ENCODE measurements at places on chromosomes 4 and X.
A peak's percentile ranks its signal among the peaks of the same experiment; 100 is the strongest.

- no peak for DNase-seq
These were observed 45.7 kb downstream of the KDM6A start for GRCh38 chrX:44918722-44919121.

- no peak for DNase-seq
These were observed 104.7 kb upstream of the MID1 start for GRCh38 chrX:10725071-10725470.

DNA sequence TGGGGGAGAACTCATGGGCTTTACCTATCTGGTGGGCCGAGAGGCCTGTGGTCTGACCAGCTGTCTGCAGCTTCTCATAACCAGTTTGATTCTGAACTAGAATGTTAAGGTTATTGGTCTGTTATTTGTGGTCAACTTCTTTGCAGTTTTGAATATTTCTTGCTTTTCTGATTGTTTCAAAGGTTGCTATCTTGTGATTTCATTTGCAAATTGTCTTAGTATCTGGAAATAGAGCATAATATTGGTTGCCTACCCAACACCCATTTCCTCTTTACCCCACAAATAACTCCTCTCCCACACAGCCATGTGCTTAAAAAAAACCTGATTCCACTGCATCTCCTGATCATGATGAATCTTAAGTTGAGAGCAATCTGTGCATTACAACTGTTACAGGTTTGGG is 39.1 kb upstream of the BMP2K start:
- no peak for DNase-seq

- DNase-seq: no peak
These were observed 48.1 kb upstream of the TLR3 start for GRCh38 chr4:186020793-186021407.

- peak; percentile 50 for DNase-seq
These were observed 24.3 kb upstream of the GPRIN3 start for GRCh38 chr4:89331686-89332544.

GRCh38 chr4:115054836-115055235 is 58.6 kb downstream of the NDST4 start:
- DNase-seq: no peak

DNA sequence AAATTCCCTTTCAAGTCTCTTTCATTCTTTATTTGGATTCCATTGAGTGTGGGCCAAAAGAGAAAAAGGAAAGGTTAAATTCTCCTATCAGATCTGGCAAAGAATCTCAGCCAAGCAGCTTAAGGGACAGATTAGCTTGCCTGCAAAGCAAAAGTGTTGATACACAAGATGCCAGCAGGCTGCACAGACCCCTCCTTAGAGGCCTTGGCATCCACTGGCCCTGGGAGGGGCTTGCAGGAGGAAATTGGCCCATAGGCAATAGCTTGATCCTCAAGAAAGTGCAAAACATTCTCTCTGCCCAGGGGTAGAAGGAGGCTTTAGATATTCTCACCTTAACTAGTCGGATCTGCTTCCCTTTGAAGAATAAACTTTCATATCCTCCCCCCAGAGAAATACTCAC is 300.4 kb upstream of the CPEB2 start:
- no peak for DNase-seq

DNA sequence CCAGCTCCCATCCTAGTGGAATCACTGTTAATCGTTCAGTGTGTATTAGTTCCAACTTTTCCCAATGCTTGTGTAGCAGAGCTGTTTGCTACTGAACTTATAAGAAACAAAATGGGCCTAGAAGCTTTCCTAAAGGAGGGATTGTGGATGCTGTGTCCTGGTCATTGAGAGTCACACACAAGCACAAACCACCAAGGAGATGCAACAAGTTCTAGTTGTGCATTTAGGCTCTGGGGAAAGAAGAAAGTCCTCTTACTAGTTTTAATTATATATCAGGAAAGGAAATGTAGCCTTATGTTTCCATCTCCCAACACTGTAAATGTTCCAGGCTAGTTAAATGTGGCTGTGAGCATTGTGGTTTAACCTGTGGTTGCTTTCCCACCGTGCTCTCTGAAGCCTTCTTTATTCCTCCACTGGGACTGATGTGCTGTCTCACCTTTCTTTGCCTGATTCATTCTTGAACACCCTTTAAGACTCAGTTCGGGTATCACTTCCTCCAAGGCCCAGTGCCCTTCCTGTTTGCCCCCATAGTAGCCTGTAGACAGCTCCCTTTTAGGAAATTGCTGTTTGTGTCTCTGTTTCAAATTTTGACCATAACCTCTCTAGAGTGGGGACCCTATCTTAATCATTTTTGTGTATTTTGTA is 34.3 kb downstream of the ATP10D start:
- DNase-seq: no peak

DNA sequence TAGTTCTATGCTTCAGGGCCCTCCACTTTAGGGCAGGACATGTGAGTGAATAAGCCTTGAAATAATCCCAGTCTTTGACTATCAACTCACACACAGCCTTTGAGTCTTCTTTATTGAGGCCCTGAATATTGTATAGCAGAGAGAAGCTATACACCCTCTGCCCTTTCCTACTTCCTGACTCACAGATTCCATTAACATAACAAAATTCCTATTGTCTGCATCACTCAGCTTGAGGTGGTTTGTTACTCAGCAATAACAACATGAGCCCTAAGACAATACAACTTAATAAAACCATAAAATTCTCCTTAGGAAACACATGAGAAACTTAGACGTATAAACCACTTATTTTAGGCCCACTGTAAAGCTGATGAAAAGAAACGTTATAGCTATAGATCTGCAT is 680.3 kb upstream of the DIAPH2 start:
- no peak for DNase-seq

DNA sequence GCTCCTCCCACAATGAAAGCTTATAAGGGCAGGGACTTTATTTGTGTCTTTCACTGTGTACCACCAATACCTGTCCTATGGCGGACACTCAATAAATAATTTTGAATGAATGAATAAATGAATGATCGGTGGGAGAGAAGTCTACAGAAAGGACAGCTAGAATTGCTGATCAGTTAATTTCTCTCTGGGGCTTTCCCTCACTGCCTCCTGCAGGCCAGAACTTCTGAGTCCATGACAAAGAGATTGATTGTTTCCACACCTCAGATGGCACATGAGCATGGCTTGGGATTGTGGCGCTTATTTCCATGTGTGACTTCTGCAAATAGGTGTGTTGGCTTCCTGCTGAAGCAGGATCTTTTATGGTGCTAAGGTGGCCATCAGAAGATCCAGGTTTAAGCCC is 6.3 kb downstream of the FAM47E start:
- no peak for DNase-seq

GRCh38 chr4:96916711-96917110 is 1076.8 kb downstream of the PDHA2 start:
- no peak for DNase-seq

GRCh38 chrX:20173856-20174255 is 32.2 kb upstream of the EIF1AX start:
- DNase-seq: no peak
